ENCODE measurements at places on chromosomes 6 and 20.

- peak; percentile 80 for DNase-seq
These were observed 27.1 kb downstream of the CD83 start for GRCh38 chr6:14144678-14145113.

DNA sequence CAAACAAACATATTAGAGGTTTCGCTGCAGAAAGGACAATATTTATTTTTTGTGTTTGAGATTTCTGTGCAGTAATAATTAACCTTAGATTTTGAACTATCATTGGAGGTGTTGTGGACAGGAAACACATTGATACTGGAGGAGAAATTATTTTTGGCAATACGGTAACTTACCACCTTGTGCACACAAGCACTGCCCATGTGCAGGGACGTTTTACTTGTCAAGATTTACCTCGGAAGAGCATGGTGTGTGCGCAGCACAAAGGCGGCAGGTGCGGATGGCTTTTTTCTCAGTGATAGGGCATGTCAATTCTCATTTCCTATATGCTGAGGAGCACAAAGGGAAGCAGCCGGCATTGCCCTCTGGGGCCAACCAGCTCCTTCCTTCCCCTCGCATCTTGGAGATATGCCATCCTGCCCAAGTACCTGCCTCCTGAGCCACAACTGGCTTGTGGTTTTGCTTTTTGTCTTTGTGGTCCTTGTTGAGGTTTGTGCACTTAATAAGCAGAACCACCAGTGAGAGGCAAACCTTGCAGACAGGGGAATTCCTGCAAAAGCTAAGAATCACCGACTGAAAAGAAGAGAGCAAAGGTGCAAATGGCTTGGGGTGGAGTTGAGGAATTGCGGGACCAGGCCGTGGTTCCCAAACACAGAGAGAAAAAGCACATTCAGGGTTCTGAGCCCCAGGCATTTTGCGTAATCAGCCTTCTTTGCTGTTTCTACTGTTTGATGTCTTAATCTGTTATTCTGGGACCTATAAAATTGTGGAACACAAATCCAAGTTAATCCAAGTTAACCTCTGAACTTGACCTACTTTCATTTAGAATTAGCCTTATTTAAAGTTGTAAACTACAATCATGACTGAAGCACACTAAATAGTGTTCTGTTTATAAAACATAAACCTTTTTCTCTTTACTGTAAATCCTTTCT lies 21.9 kb downstream of the SAMD5 start:
- DNase-seq, result peak; percentile 94

DNA sequence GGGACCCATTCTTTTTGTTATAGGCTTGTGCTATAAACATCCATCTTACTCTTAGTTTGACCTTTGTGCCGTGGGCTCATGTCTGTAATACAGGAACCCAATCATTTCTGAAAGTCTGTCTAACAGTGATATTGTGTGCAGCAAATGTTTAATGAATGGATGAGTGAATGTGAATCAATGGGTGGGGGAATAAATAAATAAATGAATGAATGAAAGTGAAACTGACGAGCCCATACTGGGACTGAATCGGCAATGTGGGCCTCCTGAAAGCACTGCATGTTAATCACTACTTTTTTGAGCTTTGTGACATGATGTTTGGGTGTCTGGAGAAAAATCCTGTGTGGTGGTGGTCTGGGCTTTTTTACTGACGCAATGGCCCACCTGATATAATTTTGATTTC lies 175.0 kb downstream of the GMPR start:
- DNase-seq, result no peak

- DNase-seq, result no peak
These were observed 156.3 kb downstream of the FNDC1 start for GRCh38 chr6:159325476-159325875.

GRCh38 chr6:167960579-167960978 lies 36.9 kb upstream of the KIF25 start:
- no peak for DNase-seq

DNA sequence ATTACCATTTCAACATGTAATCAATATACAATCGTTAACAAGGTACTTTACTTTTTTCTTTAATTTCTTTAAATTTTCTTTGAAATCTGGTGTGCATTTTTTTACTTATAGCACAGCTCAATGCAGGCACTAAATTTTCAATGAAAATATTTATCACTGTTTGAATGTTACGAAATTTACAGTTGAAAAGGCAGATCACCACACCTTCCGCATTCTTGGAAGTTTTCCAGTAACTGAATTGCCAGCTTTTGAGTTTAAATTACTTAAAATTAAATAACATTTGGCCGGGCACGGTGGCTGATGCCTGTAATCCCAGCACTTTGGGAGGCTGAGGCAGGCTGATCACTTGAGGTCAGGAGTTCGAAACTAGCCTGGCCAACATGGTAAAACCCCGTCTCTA lies 309.9 kb downstream of the BMP7 start:
- no peak for DNase-seq

GRCh38 chr6:28865401-28866204 lies 58.2 kb downstream of the TRIM27 start:
- peak; percentile 44 for DNase-seq

Data from common myeloid progenitor, CD34-positive (primary cell).